ENCODE measurements at places on chromosomes 12 and 14.

- no peak for DNase-seq
Observed at GRCh38 chr12:78739653-78740052, 124.9 kb upstream of the SYT1 start.

DNA sequence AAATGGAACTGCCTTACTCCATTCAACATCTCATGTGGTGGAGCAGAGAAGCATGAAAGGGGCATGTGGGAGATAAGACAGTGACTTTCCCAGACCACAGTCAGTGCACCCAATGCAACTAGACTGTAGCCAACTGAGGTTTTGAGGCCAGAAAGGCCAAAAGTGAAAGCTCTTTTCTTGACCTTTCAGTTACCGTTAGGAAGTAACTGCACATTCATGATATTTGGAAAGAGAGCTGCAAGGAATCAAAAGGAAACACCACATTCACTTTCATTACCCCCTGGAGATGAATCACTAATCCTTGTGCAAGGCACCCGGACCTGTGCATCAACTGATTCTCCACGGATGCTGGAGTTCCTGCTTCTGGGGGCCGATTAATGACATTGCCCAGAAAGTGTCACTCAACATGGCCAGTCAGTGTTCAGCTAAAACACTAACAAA is 72.9 kb upstream of the ELK3 start:
- no peak for DNase-seq

GRCh38 chr12:43245947-43246346 is 306.1 kb downstream of the ADAMTS20 start:
- DNase-seq: no peak

GRCh38 chr14:89641495-89642175 is 224.6 kb upstream of the FOXN3 start:
- no peak for DNase-seq

DNA sequence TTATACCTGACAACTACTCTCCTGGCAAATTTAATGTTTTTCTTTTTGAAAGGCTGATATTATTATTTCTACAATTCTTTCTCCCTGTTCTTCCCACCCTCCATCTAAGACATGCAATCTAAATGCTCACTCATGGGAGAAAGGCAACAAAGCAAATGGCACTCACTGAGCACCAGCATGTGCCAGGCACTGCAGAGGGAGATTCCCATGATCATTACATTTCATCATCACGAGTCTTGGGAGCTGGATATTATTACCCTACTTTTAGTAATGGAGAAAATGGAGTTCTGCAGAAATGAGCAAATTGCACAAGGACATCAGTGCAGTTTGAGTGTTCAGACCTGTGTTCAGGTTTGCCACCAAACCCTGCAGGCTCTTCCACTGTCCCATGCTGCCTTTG is 27.9 kb downstream of the PPM1H start:
- DNase-seq: no peak

GRCh38 chr12:86256163-86256562 is at the start of gene MGAT4C:
Gene MGAT4C, minus strand, starts transcription at chr12:86256391.
- no peak for DNase-seq

DNA sequence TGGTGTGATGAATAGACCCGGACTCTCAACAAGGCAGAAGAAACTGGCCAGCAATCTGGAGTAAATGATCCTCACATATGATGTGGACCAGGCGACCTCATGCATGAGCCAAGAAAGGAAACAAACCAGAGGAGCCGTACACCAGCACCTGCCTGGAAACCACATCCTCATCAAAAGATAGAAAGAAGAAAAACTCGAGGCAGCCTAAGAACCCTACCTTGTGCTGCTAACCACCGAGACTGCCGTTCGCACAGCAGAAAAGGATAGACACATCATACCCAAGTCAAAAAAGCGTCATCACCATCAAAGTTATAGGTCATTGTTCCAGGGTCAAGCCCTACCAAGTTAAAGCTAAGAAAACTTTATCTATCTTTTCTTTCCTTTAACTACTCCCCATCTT is 66.7 kb downstream of the RESF1 start:
- peak; percentile 32 for DNase-seq

DNA sequence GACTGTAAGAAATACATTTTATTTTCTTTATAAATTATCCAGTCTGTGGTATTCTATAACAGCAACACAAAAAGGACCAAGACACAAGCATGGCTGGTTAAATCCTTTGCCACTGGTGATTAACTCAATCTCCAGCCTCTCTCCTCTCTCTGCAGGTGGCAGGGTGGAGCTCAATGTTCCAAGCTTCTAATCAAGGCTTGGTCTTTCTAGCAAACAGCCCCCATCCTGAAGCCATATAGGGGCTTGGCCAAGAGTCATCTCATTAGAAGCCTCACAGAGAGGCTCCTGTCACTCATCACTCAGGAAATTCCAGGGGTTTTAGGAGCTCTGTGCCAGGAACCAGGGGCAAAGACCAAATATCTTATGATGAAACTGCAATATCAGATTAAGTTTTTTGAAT is 12.0 kb downstream of the C12orf75 start:
- no peak for DNase-seq

DNA sequence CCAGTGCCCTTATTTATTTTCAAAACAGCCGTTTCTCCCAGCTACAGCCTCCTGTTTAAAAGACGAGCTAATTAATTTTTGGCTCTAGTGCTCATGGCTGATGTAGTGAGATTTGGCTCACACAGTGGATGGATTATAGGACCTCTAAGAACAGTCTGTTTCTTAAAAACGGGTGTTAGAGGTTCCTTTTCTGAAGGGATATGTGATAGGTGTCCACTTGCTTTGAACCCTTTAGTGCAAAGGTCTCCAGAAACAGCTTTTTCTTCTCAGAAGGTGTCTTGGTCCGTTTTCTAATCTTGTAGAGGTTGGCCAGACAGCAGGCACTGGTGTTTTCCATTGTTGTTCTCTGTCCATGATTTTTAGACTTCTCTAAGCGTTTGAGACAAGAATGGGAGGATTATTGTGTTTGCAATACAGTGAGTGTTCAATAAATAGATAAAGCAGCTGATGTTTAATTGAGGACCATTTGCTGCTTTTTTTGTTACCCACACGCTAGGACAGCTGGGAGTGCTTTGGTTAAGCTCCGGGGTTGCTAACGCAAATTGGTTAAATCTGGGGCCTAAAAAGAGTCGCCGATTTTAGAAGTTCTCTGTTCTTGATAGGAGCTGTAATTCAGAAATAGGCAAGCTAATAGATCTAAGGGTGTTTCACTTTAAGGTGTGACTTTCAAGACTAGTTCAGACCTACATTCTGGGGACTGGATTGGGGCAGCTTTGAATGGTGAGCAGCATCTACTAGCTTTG is 1.0 kb downstream of the BORCS5 start:
- no peak for DNase-seq

- DNase-seq: no peak
Observed at GRCh38 chr14:100150932-100151587, 8.4 kb downstream of the DEGS2 start.

DNA sequence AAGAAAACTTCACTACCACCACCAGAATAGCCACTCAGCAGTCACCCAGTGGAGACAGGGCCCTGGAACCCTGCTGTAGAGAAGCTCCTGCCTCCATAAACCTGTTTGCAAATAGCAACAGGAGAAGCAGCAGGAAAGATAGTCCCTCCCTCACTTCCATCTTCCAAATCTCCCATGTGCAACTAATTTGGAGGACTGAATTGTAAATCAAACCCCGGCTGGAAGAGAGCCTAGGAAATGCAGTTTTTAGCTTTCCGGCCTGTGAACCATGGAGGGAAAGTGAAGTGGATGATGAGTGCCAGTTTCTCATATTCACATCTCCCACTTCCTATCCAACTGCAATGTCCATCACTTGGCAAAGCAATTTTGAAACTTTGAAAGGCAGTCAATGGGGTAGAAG is 167.2 kb upstream of the FRMD6 start:
- DNase-seq: no peak

DNA sequence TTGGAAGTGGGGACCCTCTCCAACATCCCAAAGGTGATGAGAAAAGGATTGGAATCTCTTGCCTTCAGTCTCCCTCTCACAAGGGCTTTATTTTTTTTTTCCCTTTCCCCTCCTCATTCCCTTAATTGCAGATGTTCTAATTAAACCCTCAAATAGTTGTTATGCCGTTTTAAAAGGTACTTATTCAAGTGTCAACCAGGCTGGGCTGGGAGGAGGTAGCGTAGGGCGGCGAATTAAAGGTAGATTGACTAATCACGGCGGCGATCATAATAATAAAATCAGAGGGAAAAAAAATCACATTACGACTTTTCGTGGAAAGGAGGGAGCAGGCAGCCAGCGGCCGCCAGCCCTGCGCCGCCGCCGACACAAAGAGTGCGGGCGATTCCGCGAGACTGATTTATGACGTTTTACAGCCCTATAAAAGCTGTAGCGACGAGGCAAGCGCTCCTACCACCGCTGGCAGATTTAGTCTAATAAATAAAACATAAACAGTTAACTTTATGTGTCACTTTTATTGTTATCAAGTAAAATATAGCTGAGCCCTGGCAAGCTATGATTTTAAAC is 1.7 kb upstream of the HOXC4 start:
- DNase-seq: no peak

- DNase-seq: no peak
Observed at GRCh38 chr12:90905691-90906370, 49.1 kb downstream of the CCER1 start.
